ENCODE measurements at places on chromosomes 7 and 10. TPM values are rescaled to one million over a fixed set of nuclear protein-coding genes. Genes with fewer than 3 reads are reported as not detected.

Gene NUPR2
- total RNA-seq: not detected

Gene MUC3A
- not detected for total RNA-seq

Gene FAM25C
- total RNA-seq: not detected

Gene GBF1
- 54.7 TPM for total RNA-seq

Gene C10orf105
- not detected for total RNA-seq

DNA sequence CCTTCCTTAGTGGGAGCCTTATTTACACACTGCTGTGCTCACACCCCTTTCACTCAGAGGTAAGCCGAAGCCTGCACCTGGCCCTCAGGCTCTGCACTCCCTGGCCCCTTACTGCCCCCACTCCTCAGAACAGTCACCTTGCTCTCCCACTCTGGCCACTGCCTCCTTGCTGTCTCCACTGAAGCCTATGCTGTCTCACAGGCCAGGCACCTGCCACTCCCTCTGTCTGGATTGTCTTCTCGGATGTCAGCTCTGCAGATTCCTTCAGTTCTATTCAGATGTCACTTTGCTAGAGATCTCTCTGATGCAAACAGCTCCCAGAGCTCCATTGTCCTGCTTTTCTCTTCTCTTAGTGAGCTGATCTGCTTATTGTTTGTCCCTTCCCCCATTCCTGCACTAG is 390.7 kb downstream of the DPP6 start:
- DNase-seq: no peak

DNA sequence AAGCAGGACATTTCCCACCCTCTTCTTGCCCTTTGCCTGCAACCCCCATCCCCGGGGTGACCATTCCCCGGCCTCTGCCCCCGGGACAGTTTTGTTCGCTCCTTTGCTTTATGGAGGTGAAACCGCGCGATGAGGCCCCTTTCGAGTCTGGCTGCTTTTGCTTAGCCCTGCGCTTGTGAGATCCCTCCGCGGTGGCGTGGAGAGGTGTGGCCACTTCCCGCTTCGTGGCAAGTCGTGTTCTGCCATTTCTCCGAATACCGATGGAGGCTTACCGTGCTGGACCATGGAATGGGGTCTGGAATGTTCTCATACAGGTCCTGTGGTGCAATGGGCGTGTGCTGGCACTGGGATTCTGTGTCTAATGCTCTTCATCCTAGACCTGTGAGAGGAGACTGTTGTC is 106.7 kb downstream of the LHPP start:
- DNase-seq: no peak

GRCh38 chr10:80460399-80461207 is 6.5 kb downstream of the TSPAN14 start:
- DNase-seq: peak; percentile 77

GRCh38 chr7:98399462-98399861 is 1.4 kb downstream of the BAIAP2L1 start:
- DNase-seq: peak; percentile 27

Measured in M059J (cell line).